ENCODE measurements at places on chromosomes 1 and 21. TPM values are rescaled to one million over a fixed set of nuclear protein-coding genes. Genes with fewer than 3 reads are reported as not detected.
A peak's percentile ranks its signal among the peaks of the same experiment; 100 is the strongest.

- peak; percentile 95 for DNase-seq
- H3K36me3 ChIP-seq, result no peaks in the 10 kb centered on the region
- H3K27me3 ChIP-seq, result peaks cover 7% of the 10 kb centered on the region
- H3K4me1 ChIP-seq, result peaks cover 7% of the 10 kb centered on the region
- H3K4me3 ChIP-seq, result peak overlapping the region; percentile 58
These were observed 63.5 kb upstream of the NFASC start for GRCh38 chr1:204806943-204807687.

DNA sequence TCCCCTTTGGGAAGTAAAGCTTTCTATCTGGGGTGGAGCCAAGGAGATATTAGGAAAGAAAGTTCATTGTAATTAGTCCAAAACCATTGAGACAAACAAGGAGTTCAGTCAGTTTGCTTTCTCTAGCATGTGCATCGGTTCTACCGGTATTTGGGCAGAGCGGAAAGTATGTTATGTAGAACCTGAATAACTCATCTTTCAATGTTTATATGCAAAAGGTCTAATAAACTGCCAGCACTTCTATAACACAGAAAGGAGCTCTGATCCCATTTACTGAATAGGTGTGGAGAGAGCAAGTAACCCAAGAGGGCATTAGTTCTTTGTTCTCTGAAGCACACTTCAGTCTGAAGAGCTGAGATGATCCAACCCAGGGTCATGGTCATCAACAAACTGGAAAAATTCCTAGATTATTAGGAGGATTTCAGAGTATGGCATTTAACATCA lies 3.5 kb downstream of the TGFB2 start:
- no peak overlapping the region for H3K27ac ChIP-seq
- DNase-seq, result no peak
- H3K4me3 ChIP-seq, result no peak overlapping the region
- H3K36me3 ChIP-seq, result no peaks in the 10 kb centered on the region

DNA sequence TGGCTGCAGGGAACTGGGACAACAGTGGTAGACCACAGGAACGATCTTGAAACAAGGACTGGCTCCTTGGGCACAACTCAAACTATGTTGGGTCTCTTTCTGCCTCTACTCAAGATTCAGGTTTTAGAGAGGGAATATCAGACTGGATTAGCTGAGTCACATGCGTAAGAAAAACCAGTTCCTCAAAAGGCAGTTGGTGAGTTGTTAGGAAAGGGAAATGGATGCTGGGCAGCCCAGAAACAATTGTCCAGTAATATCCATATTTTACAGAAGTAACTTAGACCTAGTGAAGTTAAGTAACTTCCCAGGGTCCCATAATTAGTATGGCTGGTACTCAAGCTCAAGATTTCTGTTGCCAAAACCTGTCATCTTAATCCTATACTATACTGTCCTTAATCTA lies 27.0 kb upstream of the TMEM39B start:
- H3K4me3 ChIP-seq, result no peak overlapping the region
- no peaks in the 10 kb centered on the region for H3K27me3 ChIP-seq
- DNase-seq, result no peak
- no peaks in the 10 kb centered on the region for H3K4me1 ChIP-seq

The SRM gene
- total RNA-seq, result 13.1 TPM

The LDLRAD1 gene
- total RNA-seq, result not detected

The LRRC53 gene
- 0.19 TPM for total RNA-seq
